ENCODE measurements at places on chromosomes 11 and 22.
A peak's percentile ranks its signal among the peaks of the same experiment; 100 is the strongest.

- DNase-seq, result no peak
Measured at GRCh38 chr11:116217006-116217405, 555.8 kb downstream of the BUD13 start.

GRCh38 chr22:41931701-41932269, 5.2 kb upstream of the TNFRSF13C start:
- no peak for DNase-seq

DNA sequence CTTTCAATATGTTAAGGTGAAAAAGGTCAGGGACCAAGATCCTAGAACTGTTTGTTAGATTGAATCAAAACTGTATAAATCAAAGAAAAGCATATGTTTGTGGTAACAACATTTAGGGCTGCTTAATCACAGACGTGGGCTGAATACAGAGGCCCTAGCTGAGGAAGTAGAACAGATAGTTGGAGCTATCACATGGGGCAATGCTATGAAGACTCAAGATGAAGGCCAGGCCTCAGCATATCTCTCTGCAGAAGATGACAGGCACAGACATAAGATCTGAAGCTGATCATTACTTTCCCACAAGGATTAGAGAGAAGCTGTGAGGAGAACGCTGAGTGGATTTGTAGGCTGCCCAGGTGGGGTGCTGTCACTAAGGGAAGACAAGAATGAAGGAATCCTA, 158.6 kb upstream of the CARD18 start:
- DNase-seq, result no peak

DNA sequence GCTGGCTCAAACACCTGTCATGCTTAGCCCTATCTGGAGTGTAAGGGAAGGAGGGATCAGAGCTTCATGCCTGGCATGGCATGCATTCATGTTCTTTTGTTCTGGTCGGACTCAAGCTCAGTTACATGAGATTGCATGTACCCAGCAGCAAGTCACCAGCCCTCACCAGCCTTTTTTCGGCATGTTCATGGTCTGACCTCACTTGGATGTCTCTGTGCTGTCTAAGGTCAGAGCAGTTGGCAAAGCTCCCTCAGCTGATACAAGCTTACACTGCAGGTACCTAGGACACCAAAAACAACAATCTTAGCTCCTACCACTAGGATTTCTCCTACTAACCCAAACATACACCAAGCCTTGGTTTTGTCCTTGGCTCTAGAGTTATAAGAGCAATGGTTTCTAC, 152.6 kb downstream of the BARX2 start:
- peak; percentile 26 for DNase-seq

- DNase-seq, result no peak
Measured at GRCh38 chr22:48423481-48423911, 1404.2 kb downstream of the BRD1 start.

DNA sequence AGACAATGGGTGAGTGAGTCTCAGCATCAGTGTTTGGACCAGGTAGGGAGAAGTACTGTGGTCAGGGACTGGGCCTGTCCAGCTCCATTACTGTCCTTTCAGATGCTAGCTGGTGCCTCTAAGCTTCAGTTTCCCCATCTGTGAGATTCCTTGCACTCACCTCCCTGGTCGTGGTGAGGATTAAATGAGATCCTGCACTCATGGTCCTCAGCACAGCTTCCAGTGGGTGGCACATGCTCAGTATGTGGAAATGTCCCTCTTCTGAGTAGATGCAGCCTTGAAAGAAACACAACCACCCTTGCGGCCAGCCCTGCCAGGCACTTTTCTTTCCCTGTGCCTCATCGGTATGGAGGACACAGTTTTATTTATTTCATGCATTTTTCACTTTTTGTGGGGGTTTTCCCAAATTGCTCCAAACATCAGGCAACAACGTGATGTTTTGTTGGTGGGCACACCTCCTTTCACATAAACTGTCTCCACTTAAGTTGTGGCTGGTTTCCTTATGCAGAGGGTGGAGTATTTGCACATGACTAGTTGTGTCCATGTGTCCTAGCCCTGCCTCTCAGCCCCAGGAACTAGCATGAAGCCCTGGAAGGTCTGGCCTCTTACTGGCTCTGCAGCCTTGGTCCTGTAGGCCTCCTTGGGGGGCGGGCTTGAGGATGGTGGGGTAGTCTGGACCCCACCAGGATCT, 1.1 kb downstream of the LZTR1 start:
- no peak for DNase-seq

DNA sequence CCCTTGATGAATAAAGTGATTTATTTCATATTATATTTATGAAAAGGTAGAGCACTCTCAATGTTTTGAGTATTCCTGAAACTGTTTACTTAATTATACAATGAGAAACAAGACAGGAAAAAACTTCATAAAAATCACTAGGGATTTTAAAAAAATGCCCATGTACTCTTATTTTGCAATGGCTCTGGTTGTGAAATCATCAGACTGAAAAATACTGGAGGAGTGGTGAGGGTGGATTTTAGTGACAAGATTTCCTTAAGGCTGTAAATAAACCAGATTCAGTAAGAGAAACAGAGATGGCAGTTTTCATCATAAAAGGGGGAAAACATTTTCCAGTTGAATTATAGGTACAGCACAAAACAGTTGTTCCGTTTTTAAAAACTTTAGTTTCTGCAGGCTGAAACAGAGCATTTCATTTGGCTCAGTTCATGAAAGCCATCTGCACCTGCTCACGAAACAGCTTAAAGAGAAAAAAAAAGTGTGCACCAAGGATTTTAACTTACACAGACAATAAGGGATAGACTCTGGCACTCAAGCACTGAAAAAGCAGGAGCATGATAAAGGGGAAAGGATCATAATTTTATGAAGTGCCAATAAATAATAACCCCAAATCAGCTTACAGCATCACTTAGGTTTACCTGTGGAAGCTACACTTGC, 100.7 kb downstream of the MAML2 start:
- DNase-seq, result no peak

Measured in SW480 (cell line).